Mammary epithelial cell (primary cell): ENCODE measurements at places on chromosomes 7 and 10.
A peak's percentile ranks its signal among the peaks of the same experiment; 100 is the strongest.

- no peak for DNase-seq
Observed at GRCh38 chr10:43869669-43870322, 221.1 kb upstream of the ZNF32 start.

DNA sequence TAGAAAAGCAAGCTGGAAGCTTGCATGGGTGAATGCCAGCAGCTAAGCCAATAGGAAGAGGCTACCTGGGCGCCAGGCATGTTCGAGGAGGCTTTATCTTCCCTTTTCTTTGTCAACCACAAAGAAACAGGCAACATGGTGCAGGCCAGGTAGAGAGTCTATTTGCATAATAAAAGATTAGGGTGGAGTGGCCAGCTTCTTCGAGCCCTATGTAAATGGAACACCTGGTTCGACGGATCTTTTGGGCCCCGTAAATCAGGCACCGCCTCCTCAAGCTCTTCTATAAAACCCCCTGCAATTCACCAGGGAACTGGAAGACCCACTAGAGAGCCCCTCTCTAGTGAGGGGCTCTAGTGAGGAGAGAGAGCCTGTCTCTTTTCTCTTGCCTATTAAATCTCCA is 1106.2 kb upstream of the CELF2 start:
- no peak for DNase-seq

DNA sequence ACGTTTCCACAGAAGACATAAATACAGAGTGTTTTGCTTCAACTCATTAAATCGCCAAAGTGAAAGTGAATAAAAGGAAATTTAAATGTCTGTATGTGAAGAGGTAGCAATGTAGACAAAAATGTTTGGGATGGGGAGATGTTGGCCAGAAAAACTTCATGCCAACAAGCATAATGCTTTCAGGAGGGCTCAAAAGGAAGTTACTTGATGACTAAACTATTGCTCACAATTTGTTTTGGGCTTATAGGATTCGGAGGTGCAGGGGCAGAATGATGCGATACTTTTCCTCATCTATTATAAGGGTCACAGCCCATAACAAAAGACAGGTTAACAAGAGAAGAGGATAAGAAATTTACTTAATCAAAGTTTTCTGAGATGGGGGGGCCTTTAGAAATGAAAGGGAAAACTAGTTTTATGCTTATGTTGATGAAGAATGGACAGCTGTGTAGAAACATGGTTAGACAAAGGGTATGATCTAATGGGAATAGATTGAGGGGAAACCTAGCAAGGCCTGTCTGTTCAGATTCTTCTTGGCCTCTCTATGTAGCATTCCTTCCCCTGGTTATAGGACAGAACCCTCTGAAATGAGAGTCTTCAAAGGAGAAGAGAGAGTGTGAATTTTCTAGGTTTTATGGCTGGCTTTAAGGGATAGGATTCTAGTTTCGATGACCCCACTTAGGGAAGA is 898.6 kb downstream of the LRMDA start:
- DNase-seq, result peak; percentile 54

DNA sequence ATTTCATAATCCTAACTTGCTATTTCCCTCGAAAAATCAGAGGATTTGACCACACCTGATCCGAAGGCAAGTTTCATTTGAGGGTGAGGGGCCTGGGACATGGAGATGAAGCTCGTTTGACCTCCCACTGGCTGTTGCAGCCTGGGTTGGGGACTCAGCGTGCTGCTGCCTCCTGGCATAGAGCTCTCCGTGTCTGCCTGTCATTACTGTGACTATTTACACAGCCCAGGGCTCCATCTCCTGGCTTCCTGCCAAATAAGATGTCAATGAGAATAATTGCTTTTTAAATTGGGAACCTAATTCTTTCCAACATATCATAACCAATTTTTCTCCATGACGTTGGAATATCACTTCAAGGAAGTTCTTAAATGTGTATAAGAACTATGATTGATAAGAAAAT is 139.3 kb upstream of the COBL start:
- DNase-seq, result no peak

GRCh38 chr10:30778769-30779168 is 149.2 kb upstream of the LYZL2 start:
- DNase-seq, result no peak

DNA sequence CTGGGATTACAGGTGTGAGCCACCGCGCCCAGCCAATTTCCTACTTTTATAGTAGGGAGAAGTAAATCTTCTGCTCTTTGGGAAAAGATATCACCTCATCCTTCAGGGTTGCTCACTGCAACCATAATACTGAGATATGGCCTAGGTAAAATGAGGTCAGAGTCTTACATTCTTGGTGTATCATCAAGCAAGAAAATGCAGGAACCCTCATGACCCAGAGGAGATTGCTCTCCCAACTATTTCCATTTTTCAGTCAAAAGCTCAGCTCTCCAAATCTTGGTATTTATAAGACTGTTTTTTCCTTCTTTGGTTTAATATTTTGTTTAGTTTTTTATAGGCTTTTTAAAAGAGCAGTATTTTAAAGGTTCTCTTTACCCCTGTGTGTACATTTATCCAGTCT is 20.9 kb upstream of the PHYHIPL start:
- DNase-seq, result no peak

DNA sequence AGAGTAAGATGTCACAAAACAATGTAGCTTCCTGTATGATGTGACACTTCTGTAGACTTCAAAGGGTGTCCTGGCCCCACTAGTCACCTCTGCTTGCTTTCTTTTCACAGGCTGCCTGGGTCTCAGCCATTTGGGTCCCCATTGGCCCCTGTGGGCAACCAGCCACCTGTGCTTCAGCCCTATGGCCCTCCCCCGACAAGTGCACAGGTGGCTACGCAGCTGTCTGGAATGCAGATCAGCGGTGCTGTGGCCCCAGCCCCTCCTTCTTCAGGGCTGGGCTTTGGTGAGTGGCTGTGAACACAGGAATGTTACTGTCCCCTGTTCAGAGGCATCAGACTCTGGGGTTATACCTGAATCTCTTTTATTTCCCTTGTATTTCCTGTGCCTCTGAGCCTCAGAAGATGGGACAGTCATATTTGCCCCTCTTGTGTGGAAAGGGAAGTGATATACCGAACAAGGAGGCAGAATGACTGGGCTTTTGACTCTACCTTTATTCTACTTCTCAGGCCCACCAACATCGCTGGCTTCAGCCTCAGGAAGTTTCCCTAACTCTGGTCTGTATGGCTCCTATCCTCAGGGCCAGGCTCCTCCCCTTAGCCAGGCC is 15.4 kb downstream of the SEC24C start:
- DNase-seq, result no peak

DNA sequence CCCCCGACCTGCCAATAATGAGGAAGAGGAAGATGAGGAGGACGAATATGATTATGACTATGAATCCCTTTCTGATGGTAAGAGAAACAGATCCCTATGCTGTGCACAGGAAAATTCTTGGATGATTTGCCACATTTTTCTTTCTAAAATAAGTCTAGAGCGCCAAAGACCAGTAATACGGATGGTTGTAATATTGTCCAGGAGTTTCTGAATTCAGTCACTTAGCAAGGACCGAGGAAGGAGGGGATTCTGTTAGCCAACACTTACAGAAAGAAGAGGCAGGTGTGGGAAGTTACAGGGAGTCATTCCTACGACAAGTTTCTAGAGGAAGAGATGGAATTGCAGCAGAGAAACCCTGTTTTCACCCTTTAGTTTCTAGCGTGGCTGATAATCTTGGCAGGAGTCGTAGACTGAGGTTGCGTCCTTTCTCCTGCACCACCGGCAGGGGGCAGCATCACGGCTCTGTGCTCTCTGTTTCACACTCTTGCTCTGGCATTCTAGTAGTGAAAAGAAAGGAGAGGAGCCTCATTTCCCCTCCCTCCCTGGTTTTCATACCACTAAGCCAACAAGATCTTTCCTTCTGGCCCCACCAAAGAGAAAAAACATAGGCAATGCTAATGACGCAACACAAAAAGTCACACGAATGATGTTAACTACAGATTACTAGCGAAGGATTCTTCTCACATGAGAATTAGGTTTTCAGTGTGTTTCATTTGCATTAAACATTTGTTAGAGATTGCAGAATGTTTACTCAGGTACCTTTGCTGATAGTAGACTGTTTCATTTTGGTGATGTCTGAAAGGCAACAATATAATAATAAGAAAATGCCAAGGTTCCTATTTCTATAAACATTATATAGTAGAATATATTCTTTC is 82.7 kb downstream of the NOC3L start:
- DNase-seq, result peak; percentile 37

- DNase-seq, result no peak
Observed at GRCh38 chr10:128469515-128469914, 343.3 kb upstream of the MKI67 start.

GRCh38 chr7:98217623-98218582 is 6.7 kb downstream of the BHLHA15 start:
- no peak for DNase-seq

GRCh38 chr10:70906953-70907636 is 18.7 kb upstream of the PCBD1 start:
- no peak for DNase-seq
